ENCODE measurements at places on chromosomes 6 and 20. TPM values are rescaled to one million over a fixed set of nuclear protein-coding genes. Genes with fewer than 3 reads are reported as not detected.

The IL17A gene
- not detected for total RNA-seq

The EFHC1 gene
- total RNA-seq, result 20.5 TPM

The ZC2HC1B gene
- not detected for total RNA-seq

The BMP2 gene
- 17.2 TPM for total RNA-seq

The IRF4 gene
- 0.21 TPM for total RNA-seq

The FAM50B gene
- total RNA-seq, result 8.7 TPM

The IL22RA2 gene
- total RNA-seq, result not detected

The SLC17A9 gene
- 12.0 TPM for total RNA-seq

The OR12D3 gene
- not detected for total RNA-seq

The UNC93A gene
- total RNA-seq, result not detected

The TEAD3 gene
- total RNA-seq, result 23.8 TPM

The NANP gene
- total RNA-seq, result 6.2 TPM

The EFCAB8 gene
- not detected for total RNA-seq

The PRDM1 gene
- 2.7 TPM for total RNA-seq

The MTFR2 gene
- total RNA-seq, result 1.6 TPM

The AIF1 gene
- total RNA-seq, result 0.33 TPM

The CASS4 gene
- not detected for total RNA-seq

The SALL4 gene
- 4.4 TPM for total RNA-seq

The SLC22A16 gene
- 0.71 TPM for total RNA-seq

The ADTRP gene
- total RNA-seq, result 1.5 TPM

The FRMD1 gene
- total RNA-seq, result not detected

The SIRPD gene
- total RNA-seq, result not detected

The UBE2C gene
- 31.3 TPM for total RNA-seq

Measured in kidney epithelial cell (primary cell).